ENCODE measurements at places on chromosomes 5 and 9.

GRCh38 chr5:11130131-11130530 lies 369.1 kb upstream of the DAP start:
- DNase-seq: no peak

DNA sequence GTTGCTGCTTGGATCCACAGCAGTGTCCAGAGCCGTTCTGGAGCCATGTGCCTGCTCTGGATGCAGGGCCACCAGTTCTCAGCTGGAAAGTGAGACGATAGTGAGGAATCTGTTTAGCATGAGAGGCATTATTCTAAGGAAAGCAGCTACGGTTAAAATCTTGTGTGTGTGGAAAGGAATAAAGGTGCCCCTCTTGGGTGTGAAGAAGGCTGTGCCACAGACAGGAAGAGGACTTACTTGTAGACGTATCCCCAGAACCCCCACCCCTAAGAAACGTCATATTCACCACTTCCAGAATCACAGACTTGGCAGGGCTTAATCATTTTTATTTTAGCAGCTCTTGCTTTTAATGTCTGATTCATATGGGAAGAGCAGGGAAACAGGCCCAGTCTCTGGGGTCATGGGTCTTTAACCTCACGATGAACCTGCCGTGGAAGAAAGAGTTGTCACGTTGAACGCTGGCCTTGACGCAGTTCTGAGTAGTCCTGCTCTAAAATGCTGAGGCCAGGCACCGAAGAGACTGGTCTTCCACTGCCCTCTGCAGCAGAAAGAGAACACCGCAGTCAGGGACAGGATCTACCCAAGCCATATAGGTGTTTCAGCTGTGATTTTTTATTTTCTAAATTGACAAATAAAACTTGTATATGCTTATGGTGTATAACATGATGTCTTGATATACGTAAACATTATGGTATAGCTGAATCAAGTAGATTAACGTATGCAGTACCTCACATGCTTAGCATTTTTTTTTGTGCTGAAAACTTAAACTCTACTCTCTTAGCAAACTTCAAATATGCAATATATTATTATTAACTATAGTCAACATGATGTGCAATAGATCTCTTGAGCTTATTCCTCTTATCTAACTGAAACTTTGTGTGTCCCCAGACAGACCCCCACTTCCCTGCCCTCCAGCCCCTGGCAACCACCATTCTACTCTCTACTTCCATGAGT lies 38.8 kb downstream of the CARTPT start:
- peak; percentile 72 for DNase-seq

DNA sequence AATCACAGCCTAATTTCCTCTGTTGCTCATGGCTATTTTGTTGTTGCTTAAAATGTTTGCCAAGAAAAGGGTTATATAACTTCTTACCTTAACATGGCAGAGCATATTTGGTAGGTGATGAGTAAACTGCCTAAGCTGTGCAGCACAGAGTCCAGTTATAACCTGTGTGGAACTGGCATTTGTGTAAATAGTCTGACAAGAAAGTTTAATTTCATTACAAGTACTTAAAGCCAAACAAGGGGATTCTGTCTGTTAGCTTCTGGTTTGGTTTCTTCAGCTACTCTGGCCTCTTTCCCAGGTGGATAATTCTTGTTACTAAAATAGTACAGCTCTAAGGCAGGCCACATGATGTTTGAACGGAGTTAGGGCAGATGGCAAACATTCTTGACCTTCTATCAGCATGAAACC lies 72.2 kb downstream of the PTCD2 start:
- no peak for DNase-seq

DNA sequence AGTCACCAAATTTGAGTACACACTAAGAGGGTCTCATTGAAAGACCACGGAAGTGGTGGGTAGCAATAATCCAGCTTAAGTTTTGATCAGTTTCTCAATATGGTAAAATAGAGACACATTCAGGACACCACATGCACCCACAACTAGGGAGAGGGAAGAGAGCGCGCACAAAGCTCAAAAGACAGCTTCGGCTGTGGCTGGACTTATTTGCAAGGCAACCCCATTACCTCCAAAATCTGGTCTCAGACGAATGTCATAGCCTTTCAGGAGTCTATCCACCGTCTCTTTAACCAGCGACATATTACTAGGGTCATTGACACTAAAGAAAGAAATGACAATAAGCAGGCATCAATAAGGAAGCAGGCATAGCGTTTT lies 443 bp downstream of the GABRB2 start:
- no peak for DNase-seq

GRCh38 chr9:132005899-132006298 lies 73.8 kb downstream of the MED27 start:
- no peak for DNase-seq

DNA sequence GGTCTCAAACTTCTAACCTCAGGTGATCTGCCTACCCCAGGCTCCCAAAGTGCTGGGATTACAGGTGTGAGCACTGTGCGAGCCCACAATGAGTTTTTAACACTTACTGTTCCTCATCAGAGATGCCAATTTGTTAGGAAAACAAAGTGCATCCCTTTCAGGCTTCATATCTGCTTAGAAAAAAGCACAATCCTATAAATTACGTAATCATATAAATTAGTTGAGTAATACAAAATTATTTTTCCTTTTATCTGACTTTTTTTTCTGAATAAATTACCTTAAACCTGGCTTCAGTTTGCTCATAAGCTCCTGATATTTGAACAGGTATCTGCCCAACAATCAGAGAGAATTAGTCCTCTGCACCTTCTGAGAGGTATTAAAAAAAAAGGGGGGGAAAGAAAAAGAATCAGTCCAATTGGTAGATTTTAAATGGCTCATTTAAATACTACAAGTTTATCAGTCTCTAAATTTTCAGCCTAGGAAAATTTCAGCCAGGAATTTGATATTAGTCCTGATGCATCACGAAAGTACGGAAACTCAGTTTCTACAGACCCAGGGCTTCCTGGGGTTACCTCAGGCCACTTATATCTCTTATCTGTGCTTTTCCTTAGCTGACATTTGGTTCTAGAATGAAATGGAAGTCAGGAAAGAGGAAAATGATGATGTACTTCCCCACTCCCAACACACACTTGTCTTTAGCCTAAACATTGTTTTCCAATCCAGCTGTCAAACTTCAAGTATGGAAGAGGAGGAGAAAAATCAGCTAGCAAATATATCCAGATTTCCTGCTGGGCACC lies 26.8 kb downstream of the ITGA1 start:
- no peak for DNase-seq

DNA sequence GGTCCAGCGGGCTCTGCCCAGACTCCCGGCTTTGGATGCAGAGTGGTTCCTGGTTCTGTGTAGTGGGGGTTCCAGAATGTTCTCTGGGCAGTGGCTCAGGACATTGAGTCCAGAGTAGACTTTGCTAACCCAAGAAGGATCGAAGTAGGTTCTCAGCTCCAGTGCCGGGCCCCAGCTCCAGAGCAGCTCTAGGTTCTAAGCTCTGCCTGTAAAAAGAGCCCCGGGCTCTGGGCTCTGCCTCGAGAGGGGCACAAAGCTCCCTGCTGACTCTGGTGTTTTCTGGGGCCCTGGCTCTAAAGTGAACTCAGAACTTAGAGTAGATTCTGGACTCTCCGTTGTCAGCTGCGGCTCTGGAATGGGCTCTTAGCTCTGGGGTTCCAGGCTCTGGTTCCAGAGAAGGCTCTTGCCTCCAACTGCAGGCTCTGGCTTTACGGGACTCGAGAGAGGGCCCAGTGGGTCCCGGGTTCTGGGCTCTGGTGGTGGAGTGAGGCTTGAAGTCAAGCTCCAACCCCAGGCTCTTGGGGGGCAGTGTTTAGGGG lies 414 bp downstream of the WDR38 start:
- no peak for DNase-seq

- peak; percentile 68 for DNase-seq
Measured at GRCh38 chr5:760363-761058, 24.0 kb downstream of the ZDHHC11B start.

DNA sequence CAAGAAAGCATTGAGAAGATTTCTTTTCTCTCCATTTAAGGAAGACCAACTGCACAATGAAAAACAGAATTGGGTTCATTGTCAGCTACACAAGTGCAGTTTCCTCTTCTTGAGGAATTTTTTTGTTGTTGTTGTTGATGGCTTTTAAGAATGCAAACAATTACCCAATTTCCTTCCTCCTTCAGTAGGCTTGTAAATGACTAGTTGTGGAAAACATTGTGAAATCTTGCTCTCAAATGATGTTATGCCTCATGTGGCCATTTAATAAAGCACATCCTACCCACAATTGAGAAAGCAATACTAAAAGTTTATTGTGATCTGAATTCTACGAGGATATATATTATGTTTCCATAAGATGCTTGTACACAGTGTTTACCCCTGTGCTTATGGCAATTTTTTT lies 171.6 kb downstream of the FAM174A start:
- no peak for DNase-seq

- DNase-seq: no peak
Measured at GRCh38 chr5:122332599-122333555, 20.8 kb downstream of the SNCAIP start.

- no peak for DNase-seq
Measured at GRCh38 chr5:171469326-171469725, 49.9 kb downstream of the FGF18 start.

- DNase-seq: peak; percentile 84
Measured at GRCh38 chr5:53481887-53482716, 1.7 kb downstream of the FST start.

Data from activated effector memory CD4-positive, alpha-beta T cell treated with anti-CD3 and anti-CD28 coated beads, Interleukin-2, amount 50 U/mL, for 16 hours (primary cell).